Renal cortical epithelial cell (primary cell): ENCODE measurements at places on chromosomes 4 and X.

DNA sequence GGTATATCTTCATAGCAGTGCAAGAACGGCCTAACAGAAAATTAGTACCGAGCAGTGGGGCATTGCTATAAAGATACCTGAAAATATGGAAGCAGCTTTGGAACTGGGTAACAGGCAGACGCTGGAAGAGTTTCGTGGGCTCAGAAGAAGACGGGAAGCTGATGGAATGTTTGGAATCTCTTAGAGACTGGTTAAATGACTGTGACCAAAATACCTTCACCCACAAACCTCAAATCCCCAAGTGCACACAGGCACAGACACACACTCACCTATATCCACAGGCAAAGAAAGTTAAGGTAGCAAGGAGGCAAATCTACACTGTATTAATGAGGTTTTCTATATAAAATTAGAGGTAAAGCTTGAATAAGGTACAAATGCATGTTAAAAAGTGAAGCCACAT lies 14.6 kb upstream of the SPRY1 start:
- DNase-seq, result peak; percentile 33

DNA sequence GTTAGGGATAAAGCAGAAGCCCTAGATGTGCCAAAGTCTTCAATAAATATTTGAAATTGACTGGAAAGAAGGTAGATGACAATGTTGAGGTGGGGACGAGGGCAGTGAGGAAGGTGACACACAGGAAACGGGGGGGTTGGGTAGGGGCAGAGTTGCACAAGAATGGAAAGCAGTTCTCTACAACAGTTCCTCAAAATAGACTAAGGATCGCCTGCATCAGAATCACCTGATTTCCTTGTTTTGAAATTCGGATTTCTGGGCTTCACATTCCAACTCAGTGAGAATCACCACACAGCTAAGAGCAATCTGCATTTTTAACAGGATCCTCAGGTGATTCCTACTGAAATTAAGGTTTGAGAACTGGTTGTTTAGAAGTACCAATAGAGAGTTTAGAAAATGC lies 70.6 kb downstream of the ARFIP1 start:
- peak; percentile 94 for DNase-seq

DNA sequence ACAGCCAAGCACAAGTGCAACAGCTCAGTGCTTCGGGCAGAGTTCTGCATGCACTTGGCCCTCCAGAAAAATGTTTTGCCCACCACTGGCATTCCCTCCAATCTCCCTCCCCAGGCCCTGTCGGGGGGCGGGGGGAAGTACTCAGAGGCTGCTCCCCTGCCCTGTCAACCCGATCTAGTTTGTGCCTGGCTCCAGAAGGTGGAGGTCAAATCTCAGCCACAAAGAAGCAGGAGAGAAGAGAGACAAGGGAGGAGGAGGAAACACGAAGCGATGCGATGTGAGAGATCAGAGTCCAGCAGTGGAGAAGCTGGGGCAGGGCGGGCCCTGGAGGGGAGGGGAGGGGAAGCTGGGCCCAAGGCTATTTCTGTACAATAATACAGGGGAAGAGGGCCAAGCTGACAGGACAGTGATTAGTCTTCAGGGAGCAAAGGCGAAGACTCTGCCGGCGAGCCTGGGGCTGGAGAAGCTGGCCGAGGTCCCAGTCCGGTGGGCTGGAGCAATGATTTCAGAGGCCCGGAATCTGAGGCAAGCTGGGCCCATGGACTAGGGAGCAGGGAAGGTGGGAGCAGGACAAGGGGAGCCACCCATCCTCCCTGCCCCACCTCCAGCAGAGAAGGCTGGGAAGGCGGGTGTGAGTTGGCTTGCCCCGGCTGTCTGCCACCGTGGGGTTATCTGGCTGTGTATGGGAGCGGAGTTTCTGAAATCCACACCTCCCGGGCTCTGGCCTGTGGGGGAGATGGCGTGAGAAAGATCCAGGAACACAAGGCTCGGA lies 167.1 kb downstream of the EFNB1 start:
- peak; percentile 66 for DNase-seq

GRCh38 chrX:10900585-10901289 lies 210.4 kb upstream of the HCCS start:
- DNase-seq, result peak; percentile 92

GRCh38 chrX:16167181-16167580 lies at the start of gene MAGEB17:
Gene MAGEB17 (plus strand): TSS chrX:16167481. CDS start chrX:16170383, 2,902 bp downstream.
- DNase-seq, result no peak

DNA sequence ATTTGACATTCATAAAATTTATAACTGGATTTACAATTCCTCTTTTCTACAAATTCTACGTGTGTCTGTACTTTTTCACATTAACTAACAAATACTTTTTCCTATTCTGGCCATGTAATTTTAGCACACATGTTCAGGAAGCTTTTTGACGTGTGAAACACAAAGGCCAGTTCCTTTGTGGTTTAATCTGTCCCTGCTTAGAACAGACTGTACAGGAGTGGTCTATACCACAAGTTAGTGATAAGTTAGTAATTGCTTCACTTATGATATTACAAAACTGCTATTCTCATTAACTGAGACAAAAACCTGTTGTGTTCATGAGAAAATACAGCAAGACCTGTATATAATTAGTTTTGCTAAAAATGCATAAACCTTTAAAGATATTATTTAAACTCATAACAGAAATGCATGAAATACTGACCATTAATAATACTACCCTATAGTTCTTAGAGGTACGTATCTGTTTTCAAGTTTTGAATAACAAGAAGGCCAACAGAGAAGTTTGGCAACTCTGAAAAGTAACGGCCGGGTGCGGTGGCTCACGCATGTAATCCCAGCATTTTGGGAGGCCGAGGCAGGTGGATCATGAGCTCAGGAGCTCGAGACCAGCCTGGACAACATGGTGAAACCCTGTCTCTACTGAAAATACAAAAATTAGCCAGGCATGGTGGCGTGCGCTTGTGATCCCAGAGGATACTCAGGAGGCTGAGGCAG lies 13.7 kb upstream of the AREG start:
- peak; percentile 71 for DNase-seq

GRCh38 chrX:44903107-44903506 lies 30.1 kb downstream of the KDM6A start:
- peak; percentile 52 for DNase-seq

- DNase-seq, result no peak
Measured at GRCh38 chr4:140219567-140219966, 65.6 kb upstream of the MAML3 start.

GRCh38 chr4:142696334-142697122 lies 149.6 kb downstream of the INPP4B start:
- DNase-seq, result no peak

DNA sequence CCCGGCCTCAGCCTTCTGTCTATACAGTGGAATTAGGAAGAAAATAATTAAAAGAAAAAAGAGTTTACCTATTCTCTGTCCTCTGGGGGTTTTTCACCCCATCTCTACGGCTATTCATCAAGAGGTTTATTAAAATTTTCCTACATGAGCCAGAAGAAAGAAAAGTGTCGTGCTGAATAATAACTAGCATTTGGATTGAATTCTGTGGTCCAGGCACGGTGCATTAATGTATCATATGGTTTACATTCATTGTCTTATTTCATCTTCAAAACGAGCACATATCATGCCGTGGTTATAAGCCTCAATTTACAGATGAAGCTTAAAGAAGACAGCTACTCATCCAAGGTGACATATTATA lies 5.4 kb upstream of the NAA15 start:
- no peak for DNase-seq

- no peak for DNase-seq
Measured at GRCh38 chr4:1579001-1579900, 104.9 kb downstream of the FAM53A start.

GRCh38 chr4:87497159-87497558 lies 32.0 kb downstream of the SPARCL1 start:
- no peak for DNase-seq

- DNase-seq, result no peak
Measured at GRCh38 chr4:86771141-86771540, 78.0 kb downstream of the SLC10A6 start.

DNA sequence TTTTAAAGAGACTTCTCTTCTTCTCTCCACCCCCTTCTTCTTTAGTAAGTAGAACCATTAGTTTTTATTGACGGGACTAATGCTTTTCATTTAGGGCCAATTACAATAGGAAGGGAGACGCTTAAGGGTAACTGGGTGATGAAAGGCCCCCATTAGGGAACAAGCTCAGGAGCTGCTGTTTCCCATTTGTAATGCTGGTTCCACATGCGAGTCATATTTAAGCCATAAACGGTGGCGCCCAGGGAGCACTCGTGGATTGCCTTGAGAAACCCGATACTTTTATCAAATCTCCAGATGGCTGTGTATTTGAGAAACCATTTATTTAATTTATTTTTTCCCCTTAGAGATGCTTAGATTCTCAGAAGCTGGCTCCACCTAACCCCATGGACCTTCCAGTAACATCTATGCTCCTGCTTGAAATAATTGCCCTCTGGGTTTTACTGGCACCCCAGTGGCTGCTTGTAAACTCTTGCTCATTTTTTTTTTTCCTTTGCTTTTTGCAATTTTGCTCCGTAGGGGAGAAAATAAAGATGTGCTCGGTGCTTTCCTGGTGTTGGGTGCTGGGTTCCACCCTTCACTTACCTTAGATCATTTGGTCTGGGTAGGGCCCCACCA lies 124.2 kb upstream of the MSX1 start:
- DNase-seq, result no peak

DNA sequence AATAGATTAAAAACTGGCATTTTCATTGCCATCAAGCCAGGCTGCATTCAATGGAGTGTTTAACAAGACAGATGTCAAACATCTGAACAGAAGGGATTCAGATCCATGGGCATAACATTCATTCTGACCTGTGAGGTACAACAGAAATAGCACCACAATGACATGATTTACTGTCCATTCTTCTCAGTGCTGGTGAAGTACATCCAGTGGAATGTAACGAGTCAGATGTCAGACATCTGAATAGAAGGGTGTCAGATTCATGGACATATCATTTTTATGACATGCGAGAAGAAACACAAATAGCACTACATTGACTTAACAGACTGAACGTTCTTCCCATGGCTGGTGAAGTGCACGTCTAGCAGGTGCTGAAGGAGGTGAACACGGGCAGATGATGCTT lies 186.4 kb downstream of the PPP4R3C start:
- DNase-seq, result no peak

GRCh38 chr4:88418411-88418810 lies 38.5 kb upstream of the HERC5 start:
- DNase-seq, result no peak

DNA sequence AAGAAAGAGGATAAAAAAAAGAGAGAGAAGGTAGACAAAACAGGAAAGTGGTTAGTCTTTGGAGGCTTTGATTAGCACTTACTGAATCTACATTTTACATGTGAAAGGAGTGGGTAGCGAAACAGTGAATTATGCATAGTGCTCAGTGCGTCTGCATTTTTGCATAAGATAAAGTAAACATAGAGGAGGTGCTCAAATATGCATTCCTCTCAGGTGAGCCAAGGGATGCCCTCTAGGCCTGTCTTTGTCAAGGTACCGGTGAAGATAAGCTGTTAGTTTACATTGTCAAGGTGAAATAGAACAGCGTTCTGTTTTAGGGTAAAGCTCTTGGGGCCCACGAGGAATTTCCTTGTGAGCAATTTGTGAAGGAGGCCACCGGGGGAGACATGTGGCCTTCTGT lies 260.6 kb downstream of the TRIML1 start:
- no peak for DNase-seq

GRCh38 chr4:126541820-126542219 lies 1090.9 kb upstream of the INTU start:
- DNase-seq, result no peak

GRCh38 chr4:146978641-146979040 lies 33.0 kb upstream of the TTC29 start:
- DNase-seq, result no peak

- no peak for DNase-seq
Measured at GRCh38 chr4:84035568-84035967, 463.5 kb downstream of the NKX6-1 start.

- no peak for DNase-seq
Measured at GRCh38 chrX:24694825-24695224, 1.1 kb downstream of the POLA1 start.

DNA sequence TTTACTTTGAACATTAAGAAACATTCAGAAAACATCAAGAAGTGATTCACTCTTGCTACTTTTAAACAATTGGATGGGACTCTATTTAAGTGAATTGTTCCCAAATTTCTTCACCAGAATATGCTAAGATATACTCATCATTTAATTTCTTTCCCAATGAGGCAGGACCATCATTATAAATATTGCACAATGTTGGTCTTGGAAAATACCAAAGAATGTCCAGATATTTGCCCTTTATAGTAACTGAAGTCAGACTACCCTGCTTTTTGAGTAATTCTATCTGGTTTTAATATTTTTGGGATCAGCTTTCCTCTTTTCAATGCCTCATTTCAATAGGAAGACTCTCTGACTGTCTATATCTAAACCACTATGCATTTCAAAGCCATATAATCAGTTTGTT lies 129.4 kb upstream of the TENM3 start:
- DNase-seq, result no peak

- peak; percentile 38 for DNase-seq
Measured at GRCh38 chr4:81883530-81884450, 412.1 kb upstream of the RASGEF1B start.

DNA sequence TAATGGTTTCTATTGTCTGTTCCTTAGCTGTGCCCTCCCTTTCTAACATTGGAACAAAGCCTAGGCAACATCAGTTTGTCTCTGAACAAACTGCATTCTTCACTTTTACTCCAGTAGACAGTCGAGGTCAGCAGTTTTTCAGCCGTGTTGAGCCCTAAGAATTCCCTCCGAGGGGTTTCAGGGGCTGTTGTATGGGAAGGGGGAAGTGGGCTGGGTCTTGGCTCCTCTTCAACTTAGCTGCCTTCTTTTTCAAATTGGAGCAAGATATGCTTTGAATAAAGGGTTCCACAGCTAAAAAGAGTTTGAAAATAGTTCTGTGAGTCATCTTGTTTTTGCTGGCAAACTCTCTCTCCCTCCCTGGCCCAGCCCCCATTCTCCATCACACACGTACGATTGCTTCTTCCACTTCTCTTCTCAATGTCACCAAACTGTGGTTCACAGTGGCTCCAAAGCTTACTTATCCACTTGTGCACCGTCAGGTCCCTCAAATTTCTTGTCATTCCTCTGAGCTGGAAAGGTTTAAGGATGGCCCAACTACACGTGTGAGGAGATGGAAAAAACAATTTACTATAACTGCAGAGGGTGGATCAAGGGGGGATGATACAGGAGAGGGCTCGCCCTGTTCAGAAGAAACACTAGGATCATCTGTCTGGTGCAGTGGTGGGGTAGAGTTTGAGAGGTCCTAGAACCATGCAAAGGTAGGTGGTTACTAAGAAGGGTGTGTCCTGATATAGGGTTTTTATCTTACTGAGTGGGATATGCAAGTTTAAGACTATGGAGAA lies 9.2 kb upstream of the MAML3 start:
- no peak for DNase-seq

DNA sequence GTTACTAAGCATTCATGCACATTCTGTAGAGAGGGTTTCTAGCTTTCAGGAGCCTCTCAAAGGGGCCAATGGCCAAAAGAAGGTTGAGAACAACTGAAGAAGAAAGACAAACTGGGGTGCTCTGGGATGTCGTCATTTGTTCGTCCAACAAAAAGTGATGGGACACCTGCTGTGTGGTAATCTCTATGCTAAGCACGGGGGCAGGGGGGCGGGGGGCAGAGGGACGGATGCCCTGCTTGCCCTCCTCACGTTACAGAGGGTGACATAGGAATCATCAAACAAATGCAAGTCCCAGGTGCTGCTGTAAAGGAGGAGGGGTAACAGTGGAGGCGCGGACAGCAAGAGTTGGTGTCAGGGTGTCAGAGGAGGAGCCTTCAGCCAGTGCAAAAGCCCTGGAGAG lies 12.8 kb upstream of the CRMP1 start:
- no peak for DNase-seq
